Testis (tissue), 5 donors: ENCODE measurements at places on chromosomes 12 and 14.
A peak's percentile ranks its signal among the peaks of the same experiment; 100 is the strongest.

DNA sequence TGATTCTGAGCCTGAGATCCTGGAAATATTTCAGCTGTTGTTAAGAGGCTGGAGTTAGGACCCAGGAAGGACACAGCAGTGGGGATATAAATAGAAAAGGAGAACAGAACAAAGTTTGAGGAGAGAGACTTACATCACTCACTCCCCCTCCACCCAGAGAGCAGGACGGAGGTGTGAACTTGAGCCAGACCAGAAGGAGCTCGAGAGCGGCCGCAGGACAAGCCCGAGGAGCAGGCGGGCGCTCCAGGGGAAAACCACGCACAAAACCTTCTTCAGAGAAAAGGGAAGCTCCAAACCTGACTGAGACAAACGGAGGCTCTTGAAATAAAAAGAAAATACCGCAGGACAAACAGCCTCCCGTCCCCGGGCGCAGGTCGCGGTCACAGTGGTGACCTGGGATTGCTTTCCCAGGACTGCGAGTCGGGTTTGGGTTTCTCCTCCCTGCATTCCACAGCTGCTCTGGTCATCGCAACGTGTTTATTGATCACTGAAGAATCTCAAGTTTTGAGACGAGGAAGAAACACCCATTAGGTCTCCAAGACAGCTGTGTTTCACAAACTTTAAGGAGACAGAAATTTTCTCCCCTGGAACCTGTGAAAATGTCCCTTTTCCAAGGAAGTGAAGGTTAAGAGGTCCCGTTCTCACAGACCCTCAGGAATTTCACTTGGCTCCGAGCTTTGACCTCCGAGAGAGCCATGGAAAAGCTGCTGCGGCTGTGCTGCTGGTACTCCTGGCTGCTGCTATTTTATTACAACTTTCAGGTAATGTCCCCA lies at the start of gene ADGRD1:
Gene ADGRD1, plus strand, starts transcription at position 137 of the 773 bp plus-strand sequence. Its CDS starts 559 bp downstream, at position 696.
- no peaks in the 10 kb centered on the region for H3K36me3 ChIP-seq
- peak within 1 kb of the TSS; percentile 54 for H3K27ac ChIP-seq
- peak; percentile 76 for DNase-seq
- peaks cover 11% of the 10 kb centered on the region for H3K4me1 ChIP-seq
- H3K27me3 ChIP-seq, result no peaks in the 10 kb centered on the region

GRCh38 chr14:61183196-61183885 lies 97.8 kb downstream of the TMEM30B start:
- no peak for DNase-seq
- no peaks in the 10 kb centered on the region for H3K27me3 ChIP-seq
- H3K4me3 ChIP-seq, result no peak overlapping the region

GRCh38 chr12:93468008-93468371 lies 676 bp downstream of the MRPL42 start:
- H3K4me3 ChIP-seq, result peak overlapping the region; percentile 75
- no peaks in the 10 kb centered on the region for H3K27me3 ChIP-seq
- H3K27ac ChIP-seq, result peak overlapping the region; percentile 96
- no peak for DNase-seq

DNA sequence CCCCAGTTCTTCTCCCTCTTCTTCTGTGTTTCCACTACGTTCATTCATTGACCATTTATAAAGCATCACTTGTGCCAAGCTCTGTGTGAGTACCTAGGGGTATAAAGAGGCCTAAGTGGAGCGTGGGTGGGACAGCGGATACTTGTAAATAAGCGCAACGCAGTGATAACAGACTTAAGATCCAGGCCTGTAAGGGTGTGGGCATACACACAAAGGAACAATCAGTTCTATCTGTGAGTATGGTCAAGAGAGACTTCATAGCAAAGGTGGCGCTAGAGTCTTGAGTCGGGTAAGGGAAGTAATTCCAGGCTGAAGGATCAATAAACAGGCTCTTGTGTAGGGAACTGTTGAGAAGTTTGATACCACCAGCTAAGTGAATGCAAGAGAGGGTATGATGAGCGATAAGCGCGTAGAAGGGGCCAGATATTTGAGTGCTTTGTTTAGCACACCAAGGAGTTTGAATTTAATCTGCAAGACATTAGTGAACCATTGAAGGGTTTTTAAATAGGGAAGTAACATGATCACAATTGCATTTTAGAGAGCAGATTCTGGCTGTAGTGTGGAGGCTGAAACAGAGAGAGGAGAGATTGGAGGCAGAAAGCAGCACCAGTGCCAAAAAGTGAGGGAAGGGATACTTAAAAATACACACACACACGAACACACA lies 1.0 kb upstream of the GXYLT1 start:
- peaks cover 23% of the 10 kb centered on the region for H3K4me1 ChIP-seq
- no peaks in the 10 kb centered on the region for H3K36me3 ChIP-seq
- H3K4me3 ChIP-seq, result peak overlapping the region; percentile 93
- H3K27ac ChIP-seq, result peak overlapping the region; percentile 94
- no peak for DNase-seq

DNA sequence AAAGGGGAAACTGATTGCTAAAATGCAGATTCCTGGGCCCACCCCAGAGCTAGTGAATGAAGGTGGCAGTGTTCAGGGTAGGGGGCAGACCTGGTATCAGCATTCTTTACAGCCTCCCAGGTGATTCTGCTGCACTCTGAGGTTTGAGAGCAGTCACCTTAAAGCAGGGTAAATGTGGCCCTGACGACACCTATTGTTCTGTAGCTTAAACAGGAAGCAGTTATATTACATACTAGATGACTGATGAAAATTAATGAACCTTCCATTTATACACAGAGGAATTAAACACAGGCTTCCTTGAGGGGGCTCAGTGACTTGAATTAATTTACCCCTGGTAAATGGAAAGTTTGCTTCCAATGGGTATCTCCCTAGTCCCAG lies 25.3 kb downstream of the NUAK1 start:
- peak overlapping the region; percentile 39 for H3K27ac ChIP-seq
- DNase-seq, result no peak
- H3K36me3 ChIP-seq, result no peaks in the 10 kb centered on the region
- peaks cover 20% of the 10 kb centered on the region for H3K4me1 ChIP-seq

- H3K36me3 ChIP-seq, result no peaks in the 10 kb centered on the region
- peak overlapping the region; percentile 100 for H3K27ac ChIP-seq
- H3K4me1 ChIP-seq, result peaks cover 14% of the 10 kb centered on the region
- no peaks in the 10 kb centered on the region for H3K27me3 ChIP-seq
- no peak for DNase-seq
- H3K4me3 ChIP-seq, result peak overlapping the region; percentile 80
Measured at GRCh38 chr12:109476807-109477184, 304 bp downstream of the KCTD10 start.

GRCh38 chr14:72888192-72888591 lies 5.7 kb downstream of the DPF3 start:
- H3K4me3 ChIP-seq, result no peak overlapping the region
- no peak overlapping the region for H3K27ac ChIP-seq
- H3K27me3 ChIP-seq, result no peaks in the 10 kb centered on the region

- peaks cover 7% of the 10 kb centered on the region for H3K4me1 ChIP-seq
- no peaks in the 10 kb centered on the region for H3K27me3 ChIP-seq
- H3K36me3 ChIP-seq, result no peaks in the 10 kb centered on the region
- peak; percentile 86 for DNase-seq
- no peak overlapping the region for H3K4me3 ChIP-seq
Measured at GRCh38 chr14:104202259-104203070, 64.1 kb downstream of the KIF26A start.

DNA sequence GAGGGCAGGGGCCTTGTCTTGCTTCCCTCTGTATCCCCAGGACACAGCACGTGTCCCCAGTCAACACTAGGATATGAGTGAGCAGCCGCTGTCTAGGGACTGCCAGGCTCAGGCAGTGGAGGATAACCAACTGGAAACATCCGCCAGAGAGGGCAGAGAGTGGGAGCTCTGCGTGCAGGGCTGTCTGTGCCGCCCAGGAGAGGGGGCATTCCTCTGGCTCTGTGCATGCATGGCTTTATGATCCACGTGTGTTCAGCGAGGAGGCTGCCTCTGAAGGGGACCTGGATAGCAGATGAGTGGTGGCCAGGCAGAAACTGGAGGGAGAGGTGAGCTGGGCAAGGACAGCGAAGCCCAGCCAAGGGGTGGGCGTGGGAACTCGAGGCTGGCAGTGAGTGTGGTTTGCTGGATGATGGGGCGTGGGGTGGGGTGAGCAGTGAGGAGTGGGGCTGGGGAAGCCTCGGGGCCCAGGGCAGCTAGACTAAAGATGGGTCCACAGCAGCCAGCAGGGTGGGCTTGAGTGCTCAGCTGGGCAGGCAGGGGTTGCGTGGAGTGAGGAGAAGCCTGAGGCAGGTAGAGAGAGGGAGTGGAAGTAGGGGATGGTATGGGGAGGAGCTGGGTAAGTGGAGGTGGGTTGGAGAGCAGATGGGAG lies 72.9 kb downstream of the PRIMA1 start:
- DNase-seq, result no peak
- no peaks in the 10 kb centered on the region for H3K27me3 ChIP-seq
- H3K4me3 ChIP-seq, result no peak overlapping the region
- no peaks in the 10 kb centered on the region for H3K36me3 ChIP-seq

- no peaks in the 10 kb centered on the region for H3K27me3 ChIP-seq
- DNase-seq, result no peak
- H3K4me1 ChIP-seq, result no peaks in the 10 kb centered on the region
- no peaks in the 10 kb centered on the region for H3K36me3 ChIP-seq
Measured at GRCh38 chr12:131635491-131636122, 75.3 kb upstream of the SFSWAP start.

GRCh38 chr12:94538318-94538717 lies 78.7 kb upstream of the CEP83 start:
- no peaks in the 10 kb centered on the region for H3K36me3 ChIP-seq
- no peak overlapping the region for H3K27ac ChIP-seq
- H3K27me3 ChIP-seq, result no peaks in the 10 kb centered on the region
- no peak for DNase-seq

DNA sequence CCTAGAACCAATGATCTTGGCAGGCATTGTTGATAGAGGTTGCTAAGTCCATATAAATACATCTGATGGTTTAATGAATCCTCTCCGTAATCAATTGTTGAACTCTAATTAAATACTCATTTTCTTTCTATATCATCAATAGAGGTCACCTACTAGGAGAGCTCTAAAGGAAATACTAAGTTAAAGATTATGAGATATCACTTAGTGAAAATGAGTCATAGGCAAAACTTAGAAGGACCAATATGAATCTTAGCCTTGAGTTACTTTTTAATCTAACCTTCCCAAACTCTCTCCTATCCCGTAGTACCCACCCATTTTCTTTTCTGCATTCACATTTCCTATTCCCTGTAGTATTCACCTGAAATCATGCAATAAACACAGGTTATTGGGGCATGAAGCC lies 50.2 kb downstream of the MBIP start:
- H3K4me3 ChIP-seq, result no peak overlapping the region
- H3K27me3 ChIP-seq, result no peaks in the 10 kb centered on the region
- DNase-seq, result no peak
- no peaks in the 10 kb centered on the region for H3K36me3 ChIP-seq
- H3K4me1 ChIP-seq, result peaks cover 4% of the 10 kb centered on the region

DNA sequence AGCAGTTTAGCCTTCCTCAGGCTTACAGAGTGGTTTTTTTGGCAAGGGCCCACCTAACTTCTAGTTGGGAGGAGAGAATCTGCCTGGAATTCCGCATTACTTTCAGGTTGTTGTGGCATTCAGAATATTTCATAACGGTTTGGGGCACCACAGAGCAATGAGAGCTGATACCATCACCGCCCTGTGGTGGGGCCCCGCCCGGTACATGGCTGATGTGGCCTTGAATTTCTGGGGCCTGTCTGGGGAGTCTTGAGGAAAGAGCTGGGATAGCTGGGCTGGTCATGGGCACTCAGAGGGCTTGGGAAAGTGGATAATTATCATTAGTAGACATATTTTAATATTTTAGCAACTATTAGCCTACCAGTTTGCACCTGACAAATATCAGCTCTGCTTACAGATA lies 4.2 kb downstream of the TESPA1 start:
- H3K4me3 ChIP-seq, result no peak overlapping the region
- no peak overlapping the region for H3K27ac ChIP-seq
- no peaks in the 10 kb centered on the region for H3K27me3 ChIP-seq
- DNase-seq, result no peak
- no peaks in the 10 kb centered on the region for H3K36me3 ChIP-seq
- H3K4me1 ChIP-seq, result peaks cover 4% of the 10 kb centered on the region

GRCh38 chr12:66971816-66972215 lies 292.9 kb upstream of the GRIP1 start:
- no peaks in the 10 kb centered on the region for H3K4me1 ChIP-seq
- H3K27ac ChIP-seq, result no peak overlapping the region
- H3K4me3 ChIP-seq, result no peak overlapping the region
- H3K27me3 ChIP-seq, result no peaks in the 10 kb centered on the region

DNA sequence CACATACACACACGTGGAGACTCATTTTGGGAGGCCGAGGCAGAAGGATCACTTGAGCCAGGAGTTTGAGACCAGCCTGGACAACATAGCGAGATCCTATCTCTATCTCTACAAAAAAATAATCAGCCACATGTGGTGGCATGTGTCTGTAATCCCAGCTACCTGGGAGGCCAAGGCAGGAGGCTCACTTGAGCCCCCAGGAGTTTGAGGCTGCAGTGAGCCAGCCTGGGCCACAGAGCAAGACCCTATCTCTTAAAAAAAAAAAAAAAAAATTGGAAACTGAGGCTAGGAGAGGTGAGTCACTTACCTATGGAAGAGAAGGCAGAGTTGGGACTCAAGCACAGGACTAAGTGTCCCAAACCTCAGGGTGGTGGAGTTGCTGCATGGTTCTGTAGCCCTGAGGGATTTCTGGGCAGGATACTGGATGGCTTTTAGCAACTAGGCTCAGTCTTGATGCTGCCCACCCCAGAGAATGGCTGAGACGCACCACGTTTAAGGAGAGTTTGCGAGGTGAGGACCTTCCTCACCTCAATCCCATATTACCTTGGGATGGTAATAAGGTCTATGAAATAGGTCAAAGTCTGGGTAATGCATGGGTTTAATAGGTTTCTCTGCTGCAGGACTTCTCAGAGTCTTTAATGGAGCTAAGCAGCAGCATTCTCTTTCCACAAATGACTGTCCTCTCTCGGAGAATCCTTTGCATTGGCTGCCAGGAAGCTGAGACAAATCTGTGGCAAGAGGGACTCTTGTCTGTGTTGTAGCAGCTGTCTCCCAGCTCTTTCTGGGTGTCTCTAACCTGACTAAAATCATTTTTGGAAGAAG lies 35.6 kb downstream of the SH2B3 start:
- no peaks in the 10 kb centered on the region for H3K27me3 ChIP-seq
- H3K4me3 ChIP-seq, result no peak overlapping the region
- no peak for DNase-seq

- H3K4me3 ChIP-seq, result no peak overlapping the region
- H3K36me3 ChIP-seq, result no peaks in the 10 kb centered on the region
- H3K4me1 ChIP-seq, result peaks cover 9% of the 10 kb centered on the region
- H3K27me3 ChIP-seq, result no peaks in the 10 kb centered on the region
Measured at GRCh38 chr14:76329951-76330350, 46.0 kb upstream of the ESRRB start.

DNA sequence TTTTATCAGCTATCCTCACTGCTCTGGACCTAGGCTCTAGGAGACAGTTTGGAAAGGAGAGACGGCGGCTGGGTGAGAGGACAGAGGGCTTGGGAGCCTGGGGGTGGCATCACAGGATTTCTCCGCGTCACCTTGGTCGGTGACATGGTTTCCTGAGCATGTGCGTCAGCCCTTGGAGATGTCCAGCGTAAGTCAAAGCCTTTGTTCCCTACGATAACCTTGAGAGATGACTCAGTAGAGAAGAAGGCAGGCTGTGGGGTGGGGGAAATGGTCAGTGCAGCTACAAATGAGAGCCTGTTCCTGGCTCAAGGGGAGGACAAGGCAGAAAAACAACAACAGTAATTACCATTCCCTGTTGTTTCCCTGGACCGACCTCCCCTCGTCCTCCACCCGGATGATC lies 90.2 kb upstream of the TBX3 start:
- no peak overlapping the region for H3K27ac ChIP-seq
- DNase-seq, result no peak
- H3K4me1 ChIP-seq, result no peaks in the 10 kb centered on the region
- no peaks in the 10 kb centered on the region for H3K36me3 ChIP-seq
- no peaks in the 10 kb centered on the region for H3K27me3 ChIP-seq

- peaks cover 6% of the 10 kb centered on the region for H3K4me1 ChIP-seq
- H3K27me3 ChIP-seq, result no peaks in the 10 kb centered on the region
- H3K4me3 ChIP-seq, result no peak overlapping the region
- H3K36me3 ChIP-seq, result no peaks in the 10 kb centered on the region
- no peak overlapping the region for H3K27ac ChIP-seq
Measured at GRCh38 chr14:104134061-104134965, 4.1 kb upstream of the KIF26A start.
